Right atrium auricular region (tissue), 2 donors: ENCODE measurements at places on chromosomes 2 and 18. TPM values are rescaled to one million over a fixed set of nuclear protein-coding genes. Genes with fewer than 3 reads are reported as not detected.
A peak's percentile ranks its signal among the peaks of the same experiment; 100 is the strongest.

- no peaks in the 10 kb centered on the region for H3K27me3 ChIP-seq
- H3K27ac ChIP-seq, result no peak overlapping the region
- H3K4me3 ChIP-seq, result no peak overlapping the region
- no peaks in the 10 kb centered on the region for H3K4me1 ChIP-seq
- no peaks in the 10 kb centered on the region for H3K36me3 ChIP-seq
- DNase-seq, result no peak
Observed at GRCh38 chr2:198695879-198696278, 761.9 kb downstream of the SATB2 start.

GRCh38 chr2:232214053-232214452 is 164.5 kb upstream of the ALPP start:
- peaks cover 10% of the 10 kb centered on the region for H3K36me3 ChIP-seq
- no peak overlapping the region for H3K4me3 ChIP-seq
- DNase-seq, result no peak
- H3K27me3 ChIP-seq, result no peaks in the 10 kb centered on the region

- no peaks in the 10 kb centered on the region for H3K36me3 ChIP-seq
- no peak for DNase-seq
- H3K4me3 ChIP-seq, result no peak overlapping the region
- no peak overlapping the region for H3K27ac ChIP-seq
- no peaks in the 10 kb centered on the region for H3K27me3 ChIP-seq
Observed at GRCh38 chr2:149622343-149622742, 34.8 kb upstream of the MMADHC start.

- H3K36me3 ChIP-seq, result no peaks in the 10 kb centered on the region
- H3K4me1 ChIP-seq, result no peaks in the 10 kb centered on the region
- H3K27me3 ChIP-seq, result no peaks in the 10 kb centered on the region
Observed at GRCh38 chr2:222535477-222535876, 111.1 kb downstream of the SGPP2 start.

CTNNA2 gene
- total RNA-seq, result not detected

DNA sequence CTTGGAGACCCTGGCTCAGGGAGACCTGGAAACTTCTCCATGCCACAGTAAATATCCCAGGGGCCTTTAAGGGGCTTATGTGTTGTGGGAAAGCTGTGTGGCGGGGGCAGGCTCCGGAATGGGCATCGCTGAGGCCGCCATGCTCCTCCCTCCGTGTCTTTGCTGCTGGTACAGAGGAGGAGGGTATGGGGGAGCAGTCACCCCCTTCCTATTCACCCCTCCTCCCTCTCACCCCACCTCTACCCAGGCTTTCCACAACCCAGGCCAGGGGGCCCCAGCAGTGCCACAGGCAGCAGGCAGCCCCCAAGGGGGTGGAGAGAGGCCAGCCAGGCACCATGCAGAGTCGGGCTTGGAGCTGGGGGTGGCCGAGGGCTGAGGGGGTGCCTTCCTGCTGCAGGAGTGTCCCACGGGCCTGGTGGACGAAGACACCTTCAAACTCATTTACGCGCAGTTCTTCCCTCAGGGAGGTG is 28.0 kb upstream of the FAHD2A start:
- H3K27me3 ChIP-seq, result no peaks in the 10 kb centered on the region
- no peak overlapping the region for H3K27ac ChIP-seq
- H3K4me3 ChIP-seq, result no peak overlapping the region
- DNase-seq, result no peak
- H3K36me3 ChIP-seq, result no peaks in the 10 kb centered on the region

- H3K4me1 ChIP-seq, result peaks cover 15% of the 10 kb centered on the region
- no peak overlapping the region for H3K4me3 ChIP-seq
- DNase-seq, result peak; percentile 51
- no peak overlapping the region for H3K27ac ChIP-seq
Observed at GRCh38 chr2:127424598-127425520, 6.6 kb downstream of the PROC start.

STPG4 gene
- total RNA-seq, result not detected

MPP4 gene
- total RNA-seq, result 0.35 TPM

GRCh38 chr2:226330206-226330605 is 469.4 kb downstream of the IRS1 start:
- H3K4me3 ChIP-seq, result no peak overlapping the region
- H3K27me3 ChIP-seq, result no peaks in the 10 kb centered on the region
- no peaks in the 10 kb centered on the region for H3K36me3 ChIP-seq
- DNase-seq, result no peak
- H3K27ac ChIP-seq, result no peak overlapping the region

- DNase-seq, result no peak
- H3K4me1 ChIP-seq, result peaks cover 12% of the 10 kb centered on the region
- H3K36me3 ChIP-seq, result no peaks in the 10 kb centered on the region
- H3K4me3 ChIP-seq, result no peak overlapping the region
- H3K27me3 ChIP-seq, result no peaks in the 10 kb centered on the region
Observed at GRCh38 chr18:10099539-10100140, 185.8 kb downstream of the VAPA start.

GRCh38 chr2:169528271-169528701 is 18.8 kb downstream of the KLHL41 start:
- peak; percentile 73 for DNase-seq
- H3K4me3 ChIP-seq, result no peak overlapping the region
- peaks cover 31% of the 10 kb centered on the region for H3K36me3 ChIP-seq

DNA sequence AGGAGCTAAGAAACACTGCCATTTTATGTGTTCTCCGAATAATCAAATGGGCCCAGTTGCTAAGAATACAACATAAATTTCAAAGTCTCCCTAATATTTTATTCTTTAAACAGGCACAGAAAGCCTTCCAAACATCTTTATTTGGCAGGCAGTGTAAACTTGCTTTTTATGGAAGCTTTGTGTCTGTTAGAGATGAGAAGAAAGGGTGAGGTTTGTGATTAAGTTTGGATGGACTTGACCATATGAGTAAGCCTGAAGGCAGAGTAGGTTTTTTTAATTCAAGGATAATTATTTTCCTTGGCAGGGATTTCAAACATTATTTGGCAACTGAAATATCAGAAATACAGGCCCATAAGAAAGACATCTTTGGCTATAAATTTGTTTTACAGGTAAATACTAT is 62.9 kb downstream of the COX7A2L start:
- H3K27me3 ChIP-seq, result no peaks in the 10 kb centered on the region
- peaks cover 18% of the 10 kb centered on the region for H3K36me3 ChIP-seq
- H3K4me3 ChIP-seq, result no peak overlapping the region
- H3K4me1 ChIP-seq, result no peaks in the 10 kb centered on the region

GRCh38 chr2:11745613-11746375 is 638 bp upstream of the LPIN1 start:
- H3K4me1 ChIP-seq, result peaks cover 69% of the 10 kb centered on the region
- no peak overlapping the region for H3K4me3 ChIP-seq
- no peaks in the 10 kb centered on the region for H3K27me3 ChIP-seq
- no peaks in the 10 kb centered on the region for H3K36me3 ChIP-seq
- peak overlapping the region; percentile 90 for H3K27ac ChIP-seq

DNA sequence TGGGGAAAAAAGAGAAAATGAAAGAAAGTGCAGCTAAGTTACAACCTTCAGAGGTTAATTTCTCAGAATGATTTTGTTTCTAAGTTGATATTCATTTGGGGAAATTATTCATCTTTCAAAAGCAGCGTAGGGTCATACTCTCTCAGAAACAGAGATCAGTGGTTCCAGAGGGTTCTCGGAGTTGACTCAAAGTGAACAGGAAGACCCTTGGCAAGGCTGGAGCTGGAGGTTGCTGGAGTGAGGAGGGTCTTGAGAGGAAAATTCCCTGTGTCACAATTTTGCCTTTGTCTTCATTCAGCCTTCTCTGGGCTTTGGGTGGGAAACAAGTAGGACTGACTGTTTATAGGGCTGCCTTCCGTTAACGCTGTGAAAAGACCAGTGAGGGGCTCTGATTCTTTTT is 168.2 kb downstream of the ICOS start:
- H3K36me3 ChIP-seq, result no peaks in the 10 kb centered on the region
- no peak for DNase-seq
- H3K27ac ChIP-seq, result no peak overlapping the region
- no peak overlapping the region for H3K4me3 ChIP-seq
- no peaks in the 10 kb centered on the region for H3K27me3 ChIP-seq

DNA sequence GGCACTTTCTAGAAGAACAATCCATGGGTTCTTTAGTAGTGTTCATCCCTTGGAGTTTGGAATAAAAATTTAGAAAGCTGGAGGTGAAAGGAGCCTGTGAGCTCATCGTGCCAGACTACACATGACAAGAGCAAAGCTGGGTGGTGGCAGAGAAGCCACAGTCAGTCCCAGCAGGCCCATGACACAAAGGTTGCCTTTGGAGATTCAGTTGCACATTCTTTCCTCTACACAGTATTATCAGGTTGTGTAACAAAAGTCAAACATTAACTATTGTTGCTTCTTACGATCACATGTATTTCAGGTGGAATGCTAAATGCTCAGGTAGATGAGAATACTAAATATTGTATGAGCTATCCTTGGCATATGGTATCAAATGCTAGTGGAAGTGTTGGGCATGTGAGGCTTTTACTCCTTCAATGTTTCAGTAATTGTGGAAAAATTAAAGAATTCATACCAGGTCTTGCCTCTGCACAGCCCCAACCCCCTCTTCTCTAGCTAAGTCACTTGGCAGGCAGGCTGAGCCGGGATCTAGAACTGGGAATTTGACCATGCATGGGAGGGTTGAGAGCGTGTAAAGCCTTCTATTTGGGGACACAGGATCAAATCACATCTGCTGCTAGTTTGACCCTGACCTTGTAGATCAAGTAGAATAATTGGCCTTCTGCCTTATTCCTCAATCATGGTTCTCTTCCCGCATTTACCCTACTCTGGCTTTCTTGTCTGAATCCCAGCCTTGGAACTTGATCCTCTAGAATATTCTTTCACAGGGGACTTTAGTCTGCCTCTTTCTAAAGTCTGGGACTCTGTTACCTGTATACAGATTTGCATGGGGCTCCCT is 230.9 kb downstream of the GCA start:
- no peaks in the 10 kb centered on the region for H3K36me3 ChIP-seq
- DNase-seq, result no peak
- H3K27me3 ChIP-seq, result no peaks in the 10 kb centered on the region
- H3K4me3 ChIP-seq, result no peak overlapping the region

GNAL gene
- total RNA-seq, result 4.4 TPM

GRCh38 chr2:85308896-85309555 is 18.8 kb downstream of the TGOLN2 start:
- peak overlapping the region; percentile 0 for H3K27ac ChIP-seq
- H3K4me3 ChIP-seq, result no peak overlapping the region
- H3K36me3 ChIP-seq, result peaks cover 32% of the 10 kb centered on the region
- peak; percentile 63 for DNase-seq
- no peaks in the 10 kb centered on the region for H3K27me3 ChIP-seq

DNA sequence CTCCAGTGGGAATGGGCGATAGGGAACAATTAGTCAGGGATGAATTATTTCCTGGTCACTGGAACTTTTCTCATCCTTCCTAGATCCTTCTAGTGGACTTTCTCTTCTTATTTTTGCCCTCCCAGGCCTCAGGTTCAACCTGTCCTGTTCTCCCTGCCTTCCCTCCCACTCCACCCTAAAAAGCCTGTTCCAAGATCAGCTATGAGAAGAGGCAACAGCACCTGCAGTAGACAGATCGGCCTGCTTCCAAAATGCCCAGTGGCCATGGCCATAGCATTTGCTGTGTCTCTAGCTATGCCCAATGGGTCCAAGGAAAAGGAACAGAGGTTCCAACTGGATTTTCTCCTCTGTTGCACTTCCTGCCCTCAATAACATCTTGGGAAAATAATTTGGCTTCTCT is 16.5 kb upstream of the KCNF1 start:
- H3K27me3 ChIP-seq, result no peaks in the 10 kb centered on the region
- H3K4me1 ChIP-seq, result no peaks in the 10 kb centered on the region
- no peak overlapping the region for H3K27ac ChIP-seq
- H3K4me3 ChIP-seq, result no peak overlapping the region
- no peak for DNase-seq
